ENCODE measurements at places on chromosomes 16 and 17.
A peak's percentile ranks its signal among the peaks of the same experiment; 100 is the strongest.

DNA sequence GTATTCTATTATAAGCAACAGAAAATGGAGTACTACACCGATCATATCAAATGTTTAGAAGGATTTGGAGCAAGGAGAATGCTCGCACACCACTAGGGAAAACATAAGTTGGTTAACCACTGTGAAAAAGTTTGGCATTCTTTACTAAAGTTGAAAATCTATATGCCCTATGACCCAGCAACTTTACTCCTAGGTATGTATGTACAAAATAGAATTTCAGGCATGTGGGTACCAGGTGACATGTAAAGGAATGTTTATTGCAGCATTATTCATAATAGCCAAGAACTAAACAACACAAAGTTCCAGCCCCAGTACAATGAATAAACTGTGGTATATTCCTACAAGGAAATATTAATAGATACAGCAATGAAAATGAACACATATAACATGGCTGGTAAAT is 5.8 kb upstream of the HBZ start:
- DNase-seq, result no peak

DNA sequence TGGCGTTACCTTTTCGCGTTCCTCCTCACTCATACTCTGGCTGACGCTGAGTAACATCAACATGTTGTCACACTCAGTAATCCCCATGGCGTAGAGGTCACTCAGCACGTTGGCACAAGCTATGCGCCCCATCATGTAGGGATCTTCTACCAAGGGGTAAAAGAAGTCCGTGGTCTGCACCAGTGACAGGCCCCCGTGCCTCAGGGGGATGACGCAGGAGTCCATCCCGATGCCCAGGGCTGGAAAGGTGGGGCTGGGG is 596 bp downstream of the SEPHS2 start:
- no peak for DNase-seq

- no peak for DNase-seq
Measured at GRCh38 chr17:50547736-50548083, 736 bp downstream of the SPATA20 start.

- no peak for DNase-seq
Measured at GRCh38 chr16:73389085-73389484, 341.2 kb upstream of the ZFHX3 start.

DNA sequence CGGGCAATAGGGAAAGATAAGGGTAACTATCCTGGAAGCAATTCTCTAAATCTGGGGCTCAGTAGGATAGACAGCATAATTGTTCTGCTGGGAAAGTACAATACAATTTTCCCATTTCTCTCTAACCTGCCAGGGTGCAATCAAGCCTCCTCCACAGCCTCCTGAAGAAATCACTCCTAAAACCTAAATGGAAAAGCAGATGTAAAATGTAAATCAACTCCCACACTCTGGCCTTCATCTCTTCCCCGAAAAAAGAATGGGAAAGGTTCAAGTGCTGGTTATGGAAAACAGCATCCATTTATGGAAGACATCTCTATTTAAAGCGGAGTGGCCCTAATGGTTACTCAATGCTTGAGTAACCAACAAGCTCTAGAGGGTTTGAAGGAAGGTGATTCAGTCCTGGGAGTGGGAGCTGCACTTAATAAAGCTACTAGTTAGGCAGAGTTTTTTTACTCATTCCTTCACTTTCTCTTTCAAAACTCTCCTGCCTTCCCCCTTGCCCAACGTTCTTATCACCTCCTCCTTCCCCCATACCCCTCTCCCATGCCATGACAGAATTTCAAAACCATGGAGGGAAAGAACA is 5.1 kb downstream of the MMD start:
- peak; percentile 64 for DNase-seq

DNA sequence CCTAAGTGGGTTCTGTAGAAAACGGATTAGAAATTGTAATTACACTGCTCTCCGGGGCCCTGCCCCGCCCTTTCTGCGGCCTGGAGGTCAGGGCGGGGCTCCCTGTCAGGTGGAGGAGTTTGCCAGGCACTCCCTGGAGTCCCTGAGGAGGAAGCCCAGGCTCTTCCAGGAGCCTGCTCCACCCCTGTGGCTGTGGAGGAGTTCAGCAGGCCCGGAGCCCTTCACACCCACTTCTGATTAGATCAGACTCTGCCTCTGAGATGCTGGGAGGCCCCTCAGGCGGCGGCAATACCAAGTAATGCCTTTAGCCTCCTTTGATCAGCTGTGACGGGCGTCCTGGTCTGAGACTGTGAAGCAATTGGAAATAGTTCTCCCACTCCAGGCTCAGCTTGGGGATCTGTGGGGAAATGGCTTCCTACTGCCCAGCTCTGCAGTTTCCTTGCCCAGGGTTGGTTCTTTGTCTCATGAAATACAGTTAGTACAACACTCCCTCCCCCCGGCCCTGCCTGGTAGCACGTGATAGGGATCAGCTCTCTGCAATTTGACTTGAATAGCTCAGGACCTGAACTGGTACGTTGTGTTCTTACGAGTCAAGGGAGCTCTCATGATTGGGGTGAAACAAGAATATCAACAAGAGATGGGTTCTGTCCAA is 22.3 kb downstream of the BAIAP2 start:
- DNase-seq, result peak; percentile 45

GRCh38 chr16:71537643-71538042 is 11.4 kb downstream of the CHST4 start:
- DNase-seq, result peak; percentile 57

DNA sequence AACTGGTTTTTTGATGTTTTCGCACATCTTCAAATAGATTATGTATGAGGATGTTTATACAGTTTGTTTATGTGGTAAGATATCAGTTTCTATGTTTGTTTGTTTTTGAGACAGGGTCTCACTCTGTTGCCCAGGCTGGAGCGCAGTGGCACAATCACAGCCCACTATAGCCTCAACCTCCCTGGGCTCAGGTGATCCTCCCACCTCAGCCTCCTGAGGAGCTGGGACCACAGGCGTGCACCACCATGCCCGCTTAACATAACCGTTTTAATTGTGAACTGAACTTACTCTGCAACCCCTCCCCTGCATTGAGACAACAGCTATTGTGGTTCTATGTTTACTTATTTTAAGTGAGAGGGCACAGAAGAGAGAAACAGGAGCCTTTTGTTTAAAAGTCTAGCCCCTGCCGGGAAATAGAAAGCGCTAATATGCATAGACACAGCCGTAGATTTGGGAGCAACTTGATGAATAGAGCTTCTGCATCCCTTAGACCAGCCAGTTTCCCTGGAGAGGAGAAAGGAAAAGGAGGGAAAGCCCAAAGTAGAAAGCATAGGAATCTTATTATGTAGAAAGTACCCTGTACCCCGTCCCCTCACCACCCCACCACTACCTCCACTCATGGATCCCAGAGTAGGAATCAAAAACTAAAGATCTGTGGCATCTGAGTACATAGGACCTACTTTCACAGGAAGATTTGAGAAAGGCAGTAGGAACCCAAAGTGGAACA is 19.6 kb upstream of the APPBP2 start:
- DNase-seq, result no peak

DNA sequence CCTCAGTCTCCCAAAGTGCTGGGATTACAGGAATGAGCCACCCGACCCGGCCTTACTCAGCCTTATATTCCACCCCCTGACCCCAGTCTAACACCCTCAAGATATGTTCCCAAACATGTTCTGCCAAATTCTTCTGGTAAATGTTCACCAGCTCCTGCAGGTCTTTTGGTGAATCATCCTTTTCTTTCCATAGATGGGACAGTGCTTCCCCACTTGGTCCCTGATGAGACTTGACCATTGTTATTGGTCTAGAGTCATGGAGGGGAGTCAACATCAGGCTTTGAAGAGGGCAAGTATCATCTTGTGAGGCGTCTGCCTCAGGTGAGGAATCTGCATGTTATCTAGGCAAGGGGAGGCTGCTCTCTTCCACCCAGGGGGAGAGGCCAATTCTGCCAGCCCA is 10.4 kb upstream of the RUNDC3A start:
- DNase-seq, result peak; percentile 13

DNA sequence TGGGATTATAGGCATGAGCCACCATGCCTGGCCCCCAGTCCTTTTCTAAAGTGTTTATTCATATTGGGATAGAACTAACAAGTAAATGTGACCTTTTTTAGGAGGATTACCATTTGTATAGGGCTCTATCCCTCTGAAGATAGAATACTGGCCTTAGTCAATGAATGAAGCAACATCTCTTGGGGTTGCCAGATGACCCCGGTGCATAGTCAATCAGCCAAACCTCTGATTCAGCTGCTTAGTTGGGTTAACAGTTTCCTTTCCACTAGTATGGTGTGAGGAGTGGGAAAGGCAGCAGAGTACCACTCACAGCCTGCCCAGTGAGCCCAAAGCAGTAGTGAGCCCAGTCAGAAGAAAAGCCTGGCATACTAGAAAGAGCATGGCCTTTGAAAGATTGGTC is 94.6 kb upstream of the TBX2 start:
- DNase-seq, result no peak

DNA sequence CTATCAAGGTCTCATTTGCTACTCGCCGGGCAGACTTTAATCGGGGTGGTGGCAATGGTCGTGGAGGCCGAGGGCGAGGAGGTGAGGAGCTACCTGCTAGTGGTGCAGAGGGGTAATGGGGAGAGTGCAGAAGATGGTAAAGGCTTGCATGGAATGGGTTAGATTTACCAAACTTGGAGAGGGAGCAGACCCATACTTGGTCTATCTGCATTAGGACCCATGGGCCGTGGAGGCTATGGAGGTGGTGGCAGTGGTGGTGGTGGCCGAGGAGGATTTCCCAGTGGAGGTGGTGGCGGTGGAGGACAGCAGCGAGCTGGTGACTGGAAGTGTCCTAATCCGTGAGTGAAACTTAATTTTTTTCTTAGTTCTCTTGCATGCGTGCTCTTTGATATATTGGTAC is 10.1 kb downstream of the FUS start:
- DNase-seq, result no peak

- DNase-seq, result peak; percentile 37
Measured at GRCh38 chr17:40124279-40125141, 2.7 kb downstream of the MSL1 start.

DNA sequence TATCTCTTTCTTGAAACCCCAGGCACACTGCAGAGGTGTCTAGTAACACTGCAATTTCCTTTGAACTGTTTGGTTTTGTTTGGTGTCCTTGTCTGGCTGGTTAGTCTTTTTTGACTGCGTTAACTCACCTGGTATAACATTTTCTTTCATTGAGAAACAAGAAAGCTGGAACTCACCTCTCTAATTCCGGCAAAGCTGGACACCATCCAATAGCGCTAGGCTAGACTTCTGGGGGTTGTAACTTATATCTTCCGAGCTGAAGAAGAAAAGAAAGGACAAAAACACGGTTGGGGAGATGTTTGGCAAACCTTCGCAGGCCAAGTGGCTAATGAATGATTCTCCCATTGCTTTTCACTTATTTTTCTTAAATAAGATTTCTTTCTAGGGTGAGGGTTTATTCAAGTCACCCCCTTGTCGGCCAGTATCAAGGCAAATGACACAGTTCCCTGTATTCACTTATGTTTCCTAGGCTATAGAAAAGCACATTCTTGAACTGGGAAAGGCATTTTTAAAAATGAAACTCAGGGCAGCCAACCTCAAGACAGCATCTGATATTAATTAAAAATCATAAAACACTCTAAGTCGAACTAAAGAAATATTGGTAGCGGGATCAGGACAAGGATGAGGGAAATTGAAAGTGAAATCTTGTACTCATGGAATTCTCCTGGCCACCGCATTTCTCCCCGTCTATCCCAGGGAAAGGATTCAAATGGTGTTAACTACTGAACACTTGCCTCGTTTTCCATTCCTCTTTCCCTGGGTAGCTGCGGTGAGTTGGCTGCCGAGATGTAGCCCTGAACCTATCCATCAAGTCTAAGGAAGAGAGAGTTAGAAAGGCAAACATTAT is 95.9 kb upstream of the ZFHX3 start:
- no peak for DNase-seq

DNA sequence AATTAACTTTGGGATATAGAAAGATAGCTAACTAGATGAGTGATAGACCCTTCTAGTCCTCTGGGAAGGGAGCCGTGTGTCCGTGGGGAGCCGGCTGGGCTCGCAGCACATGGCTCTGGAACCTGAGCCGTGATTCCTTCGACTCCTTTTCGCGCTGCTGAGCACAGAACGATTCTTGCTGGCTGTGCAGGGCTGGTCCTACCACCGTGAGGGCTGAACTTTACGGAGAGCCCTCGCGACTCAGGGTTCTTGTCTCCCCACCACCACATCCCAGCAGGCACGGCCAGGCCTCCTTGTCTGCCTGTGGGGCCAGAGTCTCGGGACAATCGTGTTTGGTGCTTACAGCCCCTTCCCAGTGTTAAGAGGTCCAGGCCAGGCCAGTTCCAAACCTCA is 13.8 kb upstream of the TCF25 start:
- DNase-seq, result no peak

DNA sequence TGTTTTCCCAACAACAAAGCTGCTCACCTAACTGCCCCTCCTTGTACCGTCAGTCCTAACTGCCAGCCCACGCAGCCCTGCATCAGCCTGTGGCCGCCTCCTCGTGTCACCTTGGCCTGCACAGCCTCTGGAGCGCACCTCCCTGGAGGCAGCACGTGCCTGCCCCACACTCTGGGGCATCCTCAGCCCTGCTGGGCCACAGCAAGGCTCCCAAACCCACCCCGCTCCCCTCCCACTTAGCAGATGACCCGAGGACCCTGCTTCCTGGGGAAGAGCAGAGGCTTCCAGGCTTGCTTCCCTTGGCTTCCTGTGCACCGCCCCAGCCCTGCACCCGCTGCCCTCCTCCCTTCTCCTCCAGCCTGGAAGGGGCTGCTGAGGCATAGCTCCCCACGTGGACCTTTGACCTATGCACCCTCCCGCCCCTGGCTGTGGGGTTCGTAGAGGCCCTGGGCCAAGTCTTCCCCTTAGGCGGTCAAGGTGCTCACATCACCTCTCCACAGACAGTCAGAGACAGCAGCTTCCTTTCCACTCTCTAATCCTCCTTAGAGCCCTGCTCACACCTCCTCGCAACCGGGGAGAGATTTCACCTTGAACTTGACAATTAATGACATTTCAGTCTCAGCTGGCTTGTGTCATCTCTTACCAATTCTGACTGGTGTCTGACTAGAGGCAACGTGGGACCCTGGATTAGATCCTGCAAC is 115.0 kb downstream of the MGAT5B start:
- no peak for DNase-seq

All from kidney tubule cell (primary cell).